ENCODE measurements at places on chromosomes 11 and 22.
A peak's percentile ranks its signal among the peaks of the same experiment; 100 is the strongest.

- no peak for DNase-seq
These were observed 243.1 kb upstream of the BLID start for GRCh38 chr11:122359081-122359571.

GRCh38 chr22:31344578-31345330, 1.4 kb downstream of the PATZ1 start:
- DNase-seq = no peak

GRCh38 chr11:48272606-48273005, 8.9 kb downstream of the OR4X1 start:
- no peak for DNase-seq

DNA sequence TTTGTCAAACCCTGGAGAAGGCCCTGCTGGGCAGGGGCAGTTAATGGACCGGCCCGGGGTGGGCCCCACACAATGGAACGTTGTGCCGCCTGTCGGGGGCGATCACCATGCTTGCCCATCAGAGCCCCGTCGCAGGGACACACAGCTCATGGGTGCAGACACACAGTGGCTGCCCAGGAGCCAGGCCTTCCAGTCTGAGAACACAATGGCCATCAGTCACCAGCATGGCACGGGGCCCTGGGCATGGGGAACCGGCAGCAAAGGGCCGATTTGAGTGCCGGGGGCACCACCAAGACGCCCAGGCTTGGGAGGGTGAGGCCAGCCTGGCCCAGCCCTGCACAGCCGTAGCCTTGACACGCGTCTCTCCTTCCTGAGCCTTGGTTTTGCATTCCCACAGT, 7.1 kb downstream of the LINC01488 start:
- DNase-seq = no peak

DNA sequence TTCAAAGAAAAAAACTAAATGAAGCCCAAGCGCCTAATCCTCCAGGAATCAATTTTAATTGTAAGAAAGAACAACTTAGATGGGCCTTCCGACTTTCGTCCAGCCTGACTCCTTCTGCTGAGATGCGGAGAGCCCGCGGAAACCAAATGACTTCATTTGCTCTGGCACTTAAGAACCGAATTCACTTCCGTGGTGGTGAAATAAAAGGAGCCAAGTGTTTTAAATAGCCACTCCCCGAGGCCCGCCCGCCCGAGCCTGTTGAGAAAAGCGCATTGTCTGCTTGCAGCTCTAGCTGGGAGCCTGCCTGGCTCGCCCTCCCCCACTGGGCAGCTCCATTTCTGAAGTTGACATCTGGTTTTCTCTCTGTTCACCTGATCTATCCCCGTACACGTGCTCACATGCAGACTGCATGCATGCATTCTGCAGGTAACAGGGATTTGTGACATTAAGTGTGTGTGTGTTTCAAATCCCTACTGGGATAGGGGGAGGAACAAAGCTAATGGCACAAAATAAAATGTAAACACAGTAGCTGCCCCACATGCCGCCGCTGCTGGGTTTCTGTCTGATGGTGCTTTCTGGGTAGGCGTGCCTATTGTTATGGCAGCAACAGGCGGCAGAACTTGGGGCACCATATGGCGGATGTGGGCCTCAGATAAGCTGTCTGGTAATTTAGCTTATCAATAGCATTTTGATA, 6.2 kb downstream of the TEAD1 start:
- DNase-seq = peak; percentile 91

DNA sequence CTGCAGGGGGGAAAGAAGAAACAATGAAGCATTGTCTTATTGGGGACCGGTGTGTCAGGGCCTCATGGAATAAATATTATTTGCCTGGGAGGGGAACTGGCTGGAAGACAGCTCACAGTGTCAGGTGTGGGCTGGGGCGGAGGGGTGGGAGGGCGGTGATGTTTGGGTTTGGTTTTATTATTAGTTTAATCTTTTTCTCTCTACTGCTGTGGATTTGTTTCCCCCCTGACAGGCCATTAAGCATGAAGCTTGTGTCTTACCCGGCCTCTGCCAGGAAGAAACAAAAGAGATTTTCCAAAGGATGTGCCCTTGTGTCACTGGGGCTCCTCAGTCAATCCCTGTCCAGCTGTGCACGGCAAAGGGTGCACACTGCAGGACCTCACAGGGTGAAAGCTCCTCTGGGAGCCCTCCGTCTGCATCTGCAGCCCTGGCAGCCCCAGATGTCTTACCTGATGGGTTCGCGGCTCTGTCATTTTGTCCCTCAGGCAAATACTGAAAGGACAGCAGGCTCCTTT, 203.1 kb upstream of the TMEM45B start:
- no peak for DNase-seq

GRCh38 chr11:62926680-62927455, 5.7 kb upstream of the CHRM1 start:
- no peak for DNase-seq

DNA sequence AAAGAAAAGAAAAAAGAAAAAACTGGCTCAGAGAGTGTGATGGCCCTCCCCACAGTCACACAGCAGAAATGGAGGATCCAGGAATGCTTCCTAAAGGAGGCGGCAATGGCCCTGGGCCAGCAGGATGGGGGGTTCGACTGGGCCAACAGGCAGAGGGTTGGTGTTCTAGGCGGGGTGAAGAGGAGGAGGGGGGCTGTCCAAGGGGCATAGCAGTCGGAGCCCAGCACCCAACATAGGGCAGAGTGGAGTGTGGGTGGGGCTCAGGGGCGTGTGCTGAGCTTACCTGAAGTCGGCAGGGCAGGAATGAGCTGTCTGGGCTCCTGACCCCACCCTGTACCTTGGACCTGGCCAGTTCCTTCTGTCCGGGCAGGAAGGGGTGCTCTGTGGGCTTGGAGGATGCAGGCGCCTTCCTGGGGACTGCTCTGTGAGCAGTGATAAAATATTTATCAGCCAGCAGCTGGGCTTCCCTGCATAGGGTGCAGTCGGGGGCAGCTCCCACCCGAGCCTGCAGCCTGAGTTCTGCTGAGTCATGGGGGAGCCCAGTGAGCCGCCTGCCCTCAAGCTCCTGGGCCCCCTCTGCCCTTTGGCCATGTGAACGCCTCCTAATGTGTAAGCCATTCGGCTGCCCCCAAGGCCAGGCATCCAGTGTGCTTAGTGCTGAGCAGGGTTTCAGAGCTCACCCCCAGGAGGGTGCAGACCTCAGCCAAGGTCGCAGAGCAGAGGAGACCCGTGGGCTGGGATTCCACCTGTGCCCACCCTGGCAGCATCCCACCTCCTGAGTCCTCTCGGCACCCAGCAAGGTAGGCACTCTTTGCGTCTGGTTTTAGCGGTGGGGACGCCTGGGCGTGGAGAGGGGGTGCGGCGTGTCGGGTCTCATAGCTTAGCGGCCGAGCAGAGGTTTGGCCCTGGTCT, 25.3 kb upstream of the PRR5 start:
- no peak for DNase-seq

- DNase-seq = no peak
These were observed 40.0 kb upstream of the TP53I11 start for GRCh38 chr11:44990665-44991064.

- no peak for DNase-seq
These were observed 82.6 kb downstream of the ARHGAP20 start for GRCh38 chr11:110629594-110629993.

GRCh38 chr11:16737818-16738192, 642 bp upstream of the C11orf58 start:
- no peak for DNase-seq

DNA sequence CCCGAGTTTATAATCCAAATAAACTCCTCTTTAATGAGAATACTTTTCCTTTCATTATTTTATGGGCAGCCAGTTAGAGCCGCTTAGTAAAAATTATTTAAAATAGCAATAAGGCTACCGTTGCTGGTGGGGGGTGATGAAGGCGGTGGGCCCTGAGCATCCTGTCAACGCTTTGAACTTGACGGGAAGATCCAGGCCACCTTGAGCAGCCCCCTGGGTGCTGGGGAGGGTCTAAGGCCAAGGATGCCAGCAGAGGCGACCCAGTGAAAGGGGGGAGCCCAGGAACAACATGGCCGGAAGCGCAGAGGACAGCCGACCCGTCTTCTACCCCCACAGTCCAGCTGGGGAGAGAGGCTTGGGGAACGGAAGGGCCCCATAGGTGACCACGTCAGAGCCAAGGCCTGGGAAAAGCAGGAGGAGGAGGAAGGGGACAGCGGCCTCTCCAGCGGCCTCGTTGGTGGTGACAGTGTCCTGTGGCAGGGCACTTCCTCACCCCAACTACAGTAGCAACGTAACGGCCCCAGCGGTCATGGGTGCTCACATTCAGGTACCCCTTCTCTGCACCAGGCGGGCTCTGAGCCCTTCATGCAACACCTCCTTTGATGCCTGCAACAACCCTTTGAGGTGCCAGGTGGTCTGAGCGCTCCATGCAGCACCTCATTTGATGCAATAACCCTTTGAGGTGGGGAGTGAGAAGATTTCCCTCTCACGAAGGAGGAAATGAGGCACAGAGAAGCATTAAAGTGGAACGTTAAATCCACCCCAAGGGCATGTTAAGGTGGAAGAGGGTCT, 695.3 kb downstream of the TBC1D22A start:
- DNase-seq = no peak

- no peak for DNase-seq
These were observed 36.9 kb downstream of the GALNT18 start for GRCh38 chr11:11584937-11585336.

DNA sequence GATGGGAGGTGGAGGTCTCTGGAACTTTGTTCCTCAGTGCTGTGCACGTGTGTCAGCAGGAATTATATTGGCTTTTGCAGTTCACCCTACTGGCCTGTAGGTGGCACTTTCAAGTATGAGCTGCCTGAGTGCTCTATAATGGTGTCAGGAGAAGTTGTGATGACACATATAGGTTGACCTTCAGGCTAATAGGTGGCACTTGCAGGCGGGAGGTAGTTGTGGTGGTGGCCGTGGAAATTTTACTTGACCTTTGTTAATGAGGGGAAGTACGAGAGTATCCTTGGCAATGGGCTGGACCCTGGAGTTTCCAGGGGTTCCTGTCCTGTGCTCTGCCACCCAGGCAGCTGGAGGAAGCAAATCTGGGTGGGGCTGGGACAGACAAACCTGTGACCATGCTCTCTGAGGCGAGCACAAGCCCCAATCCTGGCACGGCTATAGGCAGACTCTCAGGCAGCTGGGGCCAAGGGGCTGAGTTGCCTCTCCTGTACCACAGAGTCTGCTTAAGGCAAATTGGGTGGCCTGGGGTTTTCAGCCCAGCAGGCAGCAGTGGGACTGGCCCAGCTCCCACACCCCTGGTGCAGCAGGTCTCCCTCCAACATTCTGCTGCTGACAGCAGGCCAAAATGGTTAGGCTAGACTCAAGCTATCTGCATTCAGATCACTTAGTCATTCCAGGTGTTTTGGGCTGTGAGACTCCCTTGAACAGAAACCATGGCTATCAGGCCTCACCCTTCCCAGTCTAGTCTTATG, 147.5 kb upstream of the CTSC start:
- peak; percentile 24 for DNase-seq

- DNase-seq = peak; percentile 85
These were observed 76.7 kb upstream of the WNT7B start for GRCh38 chr22:46053563-46054090.

- no peak for DNase-seq
These were observed 8.5 kb downstream of the HMBS start for GRCh38 chr11:119092880-119093842.

DNA sequence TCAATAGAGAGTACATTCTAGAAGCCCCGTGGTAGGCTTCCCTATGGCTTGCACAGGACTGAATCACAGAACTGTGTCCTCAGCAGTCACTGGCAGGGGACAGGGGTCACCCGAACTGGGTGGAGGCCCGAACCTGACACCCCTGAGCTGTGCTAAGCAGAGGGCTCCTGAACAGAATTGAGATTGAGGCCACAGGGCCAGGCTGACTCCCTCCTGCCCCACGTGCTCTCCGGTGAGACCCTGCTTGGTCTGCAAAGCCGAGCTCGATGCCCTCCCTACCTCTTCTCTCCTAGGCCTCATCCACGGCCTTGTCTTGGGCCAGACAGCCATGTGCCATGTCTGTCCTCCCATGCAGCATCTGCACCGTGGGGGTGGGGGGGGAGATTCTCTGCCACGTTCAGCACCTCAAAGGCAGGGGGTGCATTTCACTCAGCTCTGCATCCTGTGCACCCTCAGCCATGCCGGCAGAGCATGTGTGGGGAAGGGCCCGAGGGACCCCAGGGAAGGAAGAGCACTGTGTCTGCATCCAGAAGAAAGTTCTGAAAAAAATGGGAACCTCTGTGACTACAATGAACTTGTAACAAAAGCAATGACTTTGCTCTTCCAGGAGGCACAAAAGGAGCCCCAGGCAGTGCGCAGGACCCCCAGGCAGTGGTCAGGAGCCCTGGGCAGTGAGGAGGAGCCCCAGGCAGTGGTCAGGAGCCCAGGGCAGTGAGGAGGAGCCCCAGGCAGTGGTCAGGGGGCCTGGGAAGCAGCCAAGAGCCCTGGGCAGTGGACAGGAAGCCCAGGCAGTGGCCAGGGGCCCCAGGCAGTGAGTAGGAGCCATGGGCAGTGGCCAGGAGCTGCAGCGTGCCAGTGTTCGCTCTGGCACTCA, 76.7 kb upstream of the SEPTIN5 start:
- DNase-seq = no peak

DNA sequence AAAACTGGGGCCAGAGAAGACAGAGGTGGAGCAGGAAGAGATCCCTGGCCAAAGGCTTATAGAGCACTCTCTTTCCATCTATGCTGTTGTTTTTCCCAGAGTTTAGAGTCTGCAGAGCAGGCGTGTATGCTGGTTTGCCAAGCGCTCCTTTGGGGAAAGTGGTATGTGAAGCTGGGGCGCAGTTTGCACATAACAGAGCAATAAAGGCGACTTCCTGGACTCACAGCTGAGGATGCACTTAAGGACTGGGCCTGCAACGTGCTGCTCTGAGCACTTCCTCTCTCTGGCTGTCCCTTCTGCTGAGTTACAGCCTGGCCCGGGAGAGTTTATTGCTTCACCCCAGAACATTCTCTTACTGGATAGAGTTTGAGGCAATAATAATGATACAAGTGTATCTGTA, 41.7 kb downstream of the THAP12 start:
- no peak for DNase-seq

DNA sequence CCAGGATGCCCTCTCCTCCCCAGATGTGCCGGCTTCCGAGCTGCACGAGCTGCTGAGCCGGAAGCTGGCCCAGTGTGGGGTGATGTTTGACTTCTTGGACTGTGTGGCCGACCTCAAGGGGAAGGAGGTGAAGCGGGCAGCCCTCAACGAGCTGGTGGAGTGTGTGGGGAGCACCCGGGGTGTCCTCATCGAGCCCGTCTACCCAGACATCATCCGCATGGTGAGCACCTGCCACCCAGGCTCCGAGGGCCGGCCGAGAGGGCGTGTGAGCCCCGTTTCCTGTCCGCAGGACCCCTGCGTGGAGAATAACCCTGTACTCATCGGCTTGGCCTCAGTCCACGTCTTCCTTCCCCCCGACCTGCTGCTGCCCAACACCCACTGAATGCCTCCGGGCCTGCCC, 2.2 kb downstream of the PPP2R5B start:
- DNase-seq = no peak

GRCh38 chr22:23202812-23203451, 22.6 kb downstream of the BCR start:
- no peak for DNase-seq
